Spinal cord (tissue), 10 donors: ENCODE measurements at places on chromosomes 5 and 9.
A peak's percentile ranks its signal among the peaks of the same experiment; 100 is the strongest.

DNA sequence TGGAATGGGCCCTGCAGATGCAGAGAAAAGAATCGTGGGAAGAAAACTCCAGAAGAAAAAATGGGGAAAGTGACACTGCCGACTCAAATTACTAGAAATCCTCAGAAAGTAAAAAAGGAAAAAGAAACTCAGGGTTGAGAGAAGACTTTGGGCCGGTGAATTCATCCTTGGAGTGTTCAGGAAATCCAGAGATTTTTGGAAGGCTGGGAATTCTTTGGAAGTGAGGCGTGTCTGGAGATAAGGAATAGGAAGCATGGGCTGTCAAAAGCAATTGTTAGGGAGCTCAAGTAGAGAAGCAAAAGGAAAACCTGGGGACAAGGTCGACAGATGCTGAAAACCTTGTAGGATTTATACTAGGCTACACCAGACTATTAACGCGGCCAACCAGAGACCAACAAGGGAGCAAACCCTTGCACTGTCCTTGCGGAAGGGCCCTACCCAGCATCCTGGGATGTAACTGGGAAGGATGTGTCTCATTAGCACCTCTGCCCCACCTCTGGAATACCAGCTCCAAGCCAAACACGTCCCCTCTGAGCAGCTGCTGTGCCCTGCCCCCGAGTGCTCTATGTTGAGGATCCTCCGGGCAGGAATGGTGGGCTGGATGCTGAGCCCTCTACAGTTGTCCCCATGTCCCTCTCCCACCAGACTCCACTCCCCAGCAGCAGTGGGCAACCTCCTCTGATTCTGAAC, 11.6 kb downstream of the DAB2IP start:
- H3K27ac ChIP-seq, result no peak overlapping the region
- no peaks in the 10 kb centered on the region for H3K27me3 ChIP-seq
- no peaks in the 10 kb centered on the region for H3K36me3 ChIP-seq
- DNase-seq, result no peak

DNA sequence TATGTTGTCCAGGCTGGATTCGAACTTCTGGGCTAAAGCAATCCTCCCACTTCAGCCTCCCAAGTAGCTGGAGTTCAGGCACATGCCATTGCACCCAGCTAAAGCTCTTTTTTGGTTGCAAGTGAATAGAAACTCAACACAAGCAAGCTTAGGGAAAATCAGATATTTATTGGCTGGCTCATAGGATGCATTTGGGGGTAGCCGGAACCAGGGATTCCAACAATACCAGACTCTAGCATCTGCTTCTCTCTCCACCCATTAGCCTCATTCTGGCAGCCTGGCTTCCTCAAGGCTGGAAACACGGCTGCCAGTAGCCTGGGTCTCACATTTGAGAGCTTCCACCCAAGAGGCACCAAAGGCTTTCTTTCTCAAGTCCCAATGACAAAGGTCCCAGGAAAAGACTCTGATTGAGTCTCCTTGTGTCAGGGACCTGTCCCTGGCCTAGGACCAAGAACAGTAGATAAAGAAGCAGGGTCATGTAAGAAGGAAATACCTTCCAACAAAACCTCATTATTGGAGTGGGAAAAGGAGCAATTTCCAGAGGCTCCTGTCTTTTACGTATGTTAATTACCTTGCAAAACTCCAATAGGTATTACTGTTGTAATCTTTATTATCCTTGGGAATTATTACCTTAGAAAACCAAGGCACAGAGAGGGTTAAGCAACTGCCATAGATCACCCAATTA, 23.0 kb upstream of the B4GALT1 start:
- H3K27me3 ChIP-seq, result peaks cover 2% of the 10 kb centered on the region
- peaks cover 24% of the 10 kb centered on the region for H3K4me1 ChIP-seq
- DNase-seq, result no peak
- no peaks in the 10 kb centered on the region for H3K36me3 ChIP-seq
- no peak overlapping the region for H3K4me3 ChIP-seq

- H3K4me1 ChIP-seq, result peaks cover 21% of the 10 kb centered on the region
- H3K27ac ChIP-seq, result no peak overlapping the region
- peaks cover 35% of the 10 kb centered on the region for H3K36me3 ChIP-seq
Observed at GRCh38 chr5:67168069-67168468, 28.5 kb downstream of the CD180 start.

- DNase-seq, result no peak
- H3K27me3 ChIP-seq, result no peaks in the 10 kb centered on the region
- no peaks in the 10 kb centered on the region for H3K4me1 ChIP-seq
- H3K27ac ChIP-seq, result no peak overlapping the region
Observed at GRCh38 chr5:54580997-54581811, 63.6 kb downstream of the SNX18 start.

DNA sequence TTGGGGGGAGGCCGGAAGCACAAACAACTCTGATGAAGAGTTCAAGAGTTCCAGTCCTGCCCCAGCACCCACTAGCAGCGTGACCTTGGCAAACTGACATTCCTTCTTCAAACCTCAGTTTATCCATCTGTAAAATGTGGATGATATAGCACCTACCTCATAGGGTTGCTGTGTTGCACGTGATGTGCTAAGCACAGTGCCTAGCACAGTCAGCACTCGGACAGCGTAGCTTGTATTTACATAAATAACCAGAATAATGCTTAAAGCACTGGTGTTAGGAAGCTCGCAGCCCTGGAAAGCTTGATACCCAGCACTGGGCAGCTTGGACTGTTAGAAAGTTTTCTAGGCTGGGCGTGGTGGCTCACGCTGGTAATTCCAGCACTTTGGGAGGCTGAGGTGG, 5.1 kb downstream of the PKN3 start:
- no peaks in the 10 kb centered on the region for H3K27me3 ChIP-seq
- peaks cover 13% of the 10 kb centered on the region for H3K36me3 ChIP-seq
- no peak for DNase-seq
- no peak overlapping the region for H3K4me3 ChIP-seq
- peaks cover 12% of the 10 kb centered on the region for H3K4me1 ChIP-seq
- no peak overlapping the region for H3K27ac ChIP-seq

DNA sequence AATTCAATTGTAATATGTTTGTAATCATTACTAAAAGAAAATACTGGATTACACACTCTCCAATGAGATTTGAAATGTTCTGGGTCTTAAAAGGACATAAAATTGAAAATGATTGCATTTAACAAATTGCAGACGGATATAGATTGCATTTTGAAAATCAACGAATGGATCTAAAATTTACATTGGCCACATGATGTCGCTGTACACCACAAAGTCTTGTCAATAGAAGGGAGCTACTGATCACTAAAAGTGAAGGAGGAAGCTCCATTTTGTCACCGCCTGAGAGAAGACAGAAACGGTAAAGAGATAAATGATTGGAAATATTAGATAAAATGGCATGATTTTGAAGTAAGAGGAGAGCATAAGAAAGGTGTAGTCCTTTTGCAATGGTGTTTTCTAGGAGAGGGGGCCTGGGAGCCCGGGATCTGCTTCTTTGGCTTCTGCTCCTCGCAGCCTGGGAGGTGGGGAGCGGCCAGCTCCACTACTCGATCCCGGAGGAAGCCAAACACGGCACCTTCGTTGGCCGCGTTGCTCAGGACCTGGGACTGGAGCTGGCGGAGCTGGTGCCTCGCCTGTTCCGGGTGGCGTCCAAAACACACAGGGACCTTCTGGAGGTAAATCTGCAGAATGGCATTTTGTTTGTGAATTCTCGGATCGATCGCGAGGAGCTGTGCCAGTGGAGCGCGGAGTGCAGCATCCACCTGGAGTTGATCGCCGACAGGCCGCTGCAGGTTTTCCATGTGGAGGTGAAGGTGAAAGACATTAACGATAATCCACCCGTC, at the start of gene PCDHA1:
Gene PCDHA1 (plus strand): TSS at position 236 of the 782 bp plus-strand sequence.
- no peak for DNase-seq
- H3K4me3 ChIP-seq, result no peak within 1 kb of the TSS
- H3K4me1 ChIP-seq, result no peaks in the 10 kb centered on the region
- H3K27me3 ChIP-seq, result peaks cover 2% of the 10 kb centered on the region

DNA sequence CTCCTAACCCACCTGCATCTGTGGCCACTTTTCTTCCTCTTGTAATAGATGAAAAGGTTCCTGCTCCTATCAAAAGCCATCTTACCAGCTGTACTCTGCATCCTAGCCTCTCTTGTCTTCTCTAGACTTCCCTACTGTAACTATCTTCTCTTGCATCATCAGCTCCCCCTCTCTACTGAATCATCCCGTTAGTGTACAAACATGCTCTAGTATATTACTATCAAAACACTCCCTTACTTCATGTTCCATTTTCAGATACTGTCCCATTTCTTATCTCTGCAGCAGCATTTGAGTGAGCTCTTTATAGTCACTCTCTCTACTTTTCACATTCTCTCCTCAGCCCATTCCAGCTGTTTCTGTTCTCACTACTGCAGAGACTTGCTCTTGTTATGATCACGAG, 2.8 kb downstream of the SRA1 start:
- H3K4me1 ChIP-seq, result peaks cover 5% of the 10 kb centered on the region
- H3K4me3 ChIP-seq, result no peak overlapping the region
- H3K36me3 ChIP-seq, result peaks cover 41% of the 10 kb centered on the region
- no peak for DNase-seq

DNA sequence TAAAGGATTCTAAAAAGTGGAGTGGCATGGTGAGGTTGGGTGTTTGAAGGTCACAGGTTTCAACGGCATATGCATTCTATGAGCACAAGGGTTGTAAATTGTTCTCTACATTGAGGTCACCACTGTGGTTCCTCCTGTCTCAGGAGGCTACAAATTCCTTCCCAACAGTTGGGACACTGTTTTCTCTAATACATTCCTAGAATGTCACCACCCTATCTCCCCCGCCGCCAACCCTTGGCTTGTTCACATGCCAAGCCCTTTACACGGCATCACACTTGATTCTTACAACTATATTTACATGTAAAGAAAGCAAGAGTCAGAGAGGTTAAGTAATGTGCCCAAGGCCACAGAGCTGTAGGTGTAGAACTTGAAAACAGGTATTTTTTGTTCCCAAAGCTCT, 315.1 kb downstream of the RAB3C start:
- H3K36me3 ChIP-seq, result no peaks in the 10 kb centered on the region
- H3K4me1 ChIP-seq, result no peaks in the 10 kb centered on the region

- H3K36me3 ChIP-seq, result no peaks in the 10 kb centered on the region
- H3K4me3 ChIP-seq, result no peak overlapping the region
- no peak overlapping the region for H3K27ac ChIP-seq
- no peak for DNase-seq
- H3K27me3 ChIP-seq, result no peaks in the 10 kb centered on the region
- no peaks in the 10 kb centered on the region for H3K4me1 ChIP-seq
Observed at GRCh38 chr9:73020877-73021276, 68.0 kb upstream of the ALDH1A1 start.

- peak overlapping the region; percentile 98 for H3K27ac ChIP-seq
- H3K36me3 ChIP-seq, result peaks cover 16% of the 10 kb centered on the region
- peak overlapping the region; percentile 94 for H3K4me3 ChIP-seq
- peak; percentile 22 for DNase-seq
Observed at GRCh38 chr9:19379697-19380046, 364 bp downstream of the RPS6 start.

GRCh38 chr5:150583541-150584225, 56.8 kb upstream of the SYNPO start:
- H3K4me3 ChIP-seq, result no peak overlapping the region
- no peak overlapping the region for H3K27ac ChIP-seq
- DNase-seq, result no peak
- H3K27me3 ChIP-seq, result no peaks in the 10 kb centered on the region
- peaks cover 9% of the 10 kb centered on the region for H3K4me1 ChIP-seq

GRCh38 chr9:136799854-136800657, 3.9 kb downstream of the CCDC183 start:
- peak overlapping the region; percentile 43 for H3K4me3 ChIP-seq
- peaks cover 23% of the 10 kb centered on the region for H3K36me3 ChIP-seq

GRCh38 chr5:173835131-173835530, 53.0 kb upstream of the CPEB4 start:
- no peaks in the 10 kb centered on the region for H3K36me3 ChIP-seq
- no peak for DNase-seq

DNA sequence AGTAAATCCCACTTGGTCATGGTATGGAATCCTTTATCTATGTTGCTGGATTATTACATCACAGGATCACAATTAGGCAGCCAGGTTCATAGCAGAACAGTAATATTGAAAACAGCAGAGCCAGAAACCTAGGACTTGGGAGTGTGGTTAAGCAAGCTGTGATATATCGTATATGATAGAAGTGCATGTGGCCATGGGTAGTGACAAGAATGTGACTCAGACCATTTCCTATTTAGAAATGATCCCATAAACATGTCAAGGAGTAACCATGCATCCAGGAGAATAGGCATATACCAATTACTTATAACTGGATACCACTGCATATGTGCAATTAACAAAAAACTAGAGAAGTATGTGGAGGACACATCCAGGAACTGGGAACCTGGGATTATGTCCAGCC, 31.2 kb downstream of the AMBP start:
- H3K4me1 ChIP-seq, result no peaks in the 10 kb centered on the region
- H3K27me3 ChIP-seq, result no peaks in the 10 kb centered on the region

- no peak overlapping the region for H3K4me3 ChIP-seq
- no peak for DNase-seq
- H3K27ac ChIP-seq, result no peak overlapping the region
- H3K27me3 ChIP-seq, result no peaks in the 10 kb centered on the region
- H3K4me1 ChIP-seq, result no peaks in the 10 kb centered on the region
Observed at GRCh38 chr5:137487600-137487999, 11.5 kb downstream of the SPOCK1 start.

DNA sequence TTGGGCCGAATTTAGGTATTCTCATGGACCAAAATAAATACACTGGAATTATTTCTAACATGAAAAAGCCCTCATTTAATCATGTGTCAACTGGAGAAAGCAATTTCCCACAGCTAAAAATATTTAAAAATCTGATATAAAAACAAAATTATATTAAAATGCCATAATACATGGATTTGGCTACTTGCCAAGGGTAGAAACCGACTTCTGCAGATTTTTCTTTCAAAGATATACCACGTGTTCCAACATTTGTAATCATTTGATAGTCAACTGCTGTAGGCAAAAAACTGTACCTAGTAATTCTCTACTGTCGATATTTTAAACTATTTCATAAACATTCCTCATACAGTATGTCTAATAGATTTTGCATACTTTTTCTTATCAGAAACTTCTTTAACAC, 237.6 kb downstream of the FBXL17 start:
- no peak for DNase-seq
- no peaks in the 10 kb centered on the region for H3K27me3 ChIP-seq
- H3K4me3 ChIP-seq, result no peak overlapping the region
- no peaks in the 10 kb centered on the region for H3K4me1 ChIP-seq
- no peaks in the 10 kb centered on the region for H3K36me3 ChIP-seq
- H3K27ac ChIP-seq, result no peak overlapping the region

- H3K36me3 ChIP-seq, result no peaks in the 10 kb centered on the region
- DNase-seq, result no peak
- H3K4me1 ChIP-seq, result peaks cover 4% of the 10 kb centered on the region
- H3K27ac ChIP-seq, result no peak overlapping the region
- H3K27me3 ChIP-seq, result peaks cover 2% of the 10 kb centered on the region
- no peak overlapping the region for H3K4me3 ChIP-seq
Observed at GRCh38 chr5:135140446-135141204, 106.6 kb upstream of the PITX1 start.
